ENCODE measurements at places on chromosomes 5 and 9.

GRCh38 chr9:37364751-37365360 is 57.6 kb upstream of the GRHPR start:
- no peak for DNase-seq

DNA sequence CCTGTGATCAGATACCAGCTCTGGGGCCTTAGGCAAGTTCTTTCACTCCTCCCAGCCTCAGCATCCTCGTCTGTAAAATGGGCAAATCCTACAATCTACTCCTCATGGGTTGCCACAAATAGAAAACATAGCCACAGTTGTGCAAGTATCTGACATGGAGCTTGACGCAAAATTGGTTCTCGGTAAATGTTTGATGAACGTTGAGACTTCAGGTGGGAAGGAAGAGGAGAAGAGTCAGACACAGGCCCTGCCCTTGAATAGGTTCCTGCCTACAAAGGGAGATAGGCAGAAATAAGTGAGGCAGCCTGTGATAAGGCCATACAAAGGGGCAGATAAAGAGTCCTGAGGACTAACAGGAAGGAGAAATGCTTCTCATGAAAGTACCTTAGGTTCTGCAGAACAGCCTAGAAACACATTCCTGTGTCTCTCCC is 26.1 kb upstream of the CPEB4 start:
- no peak for DNase-seq

- no peak for DNase-seq
Measured at GRCh38 chr5:150438873-150439546, 10.5 kb downstream of the RPS14 start.

DNA sequence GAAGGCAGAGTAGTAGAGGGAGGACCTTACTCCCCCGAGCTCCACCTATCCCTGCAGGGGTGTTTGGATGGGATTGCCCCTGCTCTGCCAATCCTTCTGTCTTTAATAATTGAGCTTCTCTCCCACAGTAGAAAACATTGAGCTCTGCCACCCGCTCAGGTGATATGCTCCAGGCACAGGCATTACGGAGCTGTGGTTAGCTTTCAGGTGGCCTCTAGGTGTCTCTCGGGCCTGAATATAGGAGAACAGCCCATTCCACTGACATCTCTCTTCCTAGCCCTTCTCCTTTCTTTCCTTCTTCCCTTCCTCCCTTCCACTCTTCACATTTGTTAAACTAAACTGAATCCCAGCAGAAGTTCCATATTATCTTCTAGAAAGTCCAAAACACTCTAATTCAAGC is 203.4 kb downstream of the SYK start:
- no peak for DNase-seq

DNA sequence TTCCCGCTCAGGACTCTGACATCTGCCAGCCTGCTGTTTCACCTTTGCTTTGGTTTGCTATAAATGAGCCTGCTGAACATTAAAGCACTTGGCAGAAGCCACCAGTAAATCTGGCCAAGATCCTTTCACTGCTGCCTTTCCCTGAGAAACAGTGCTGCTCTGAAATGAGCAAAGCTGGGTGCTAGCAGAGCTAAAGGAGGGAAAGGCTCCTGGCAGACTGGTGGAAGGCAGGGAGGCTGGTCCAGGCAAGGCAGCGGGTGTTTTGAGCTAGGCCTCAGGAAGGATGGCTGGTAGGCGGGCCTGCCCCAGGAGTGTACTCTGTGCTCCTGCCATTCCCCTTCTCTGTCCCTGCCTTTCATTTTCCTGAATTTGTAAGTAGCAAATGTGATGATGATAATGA is 52.5 kb upstream of the PTGS1 start:
- DNase-seq = no peak

DNA sequence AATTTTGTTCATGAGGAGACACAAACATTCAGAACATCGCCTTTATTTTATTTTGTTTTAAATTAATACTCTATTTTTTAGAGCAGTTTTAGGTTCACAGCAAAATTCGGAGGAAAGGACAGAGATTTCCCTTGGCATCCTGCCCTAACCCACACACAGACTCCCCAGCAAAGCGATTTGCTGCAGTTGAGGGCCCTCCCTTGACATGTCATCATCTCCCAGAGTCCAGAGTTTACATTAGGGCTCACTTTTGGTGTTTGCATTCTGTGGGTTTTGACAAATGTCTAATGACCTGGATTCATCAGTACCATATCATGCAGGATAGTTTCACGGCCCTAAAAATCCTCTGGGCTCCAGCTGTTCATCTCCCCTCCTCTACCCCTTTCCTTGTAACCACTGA is 33.6 kb upstream of the COL5A1 start:
- DNase-seq = no peak

GRCh38 chr9:7490317-7491108 is 309.1 kb downstream of the DMAC1 start:
- no peak for DNase-seq
